Lower lobe of right lung (tissue), 2 donors: ENCODE measurements at places on chromosomes 7 and 10. TPM values are rescaled to one million over a fixed set of nuclear protein-coding genes. Genes with fewer than 3 reads are reported as not detected.

GRCh38 chr10:126016156-126016805 is 119.9 kb downstream of the FANK1 start:
- DNase-seq, result no peak

- DNase-seq, result no peak
Observed at GRCh38 chr7:55538538-55538937, 33.8 kb downstream of the VOPP1 start.

- no peak for DNase-seq
Observed at GRCh38 chr10:85873063-85873462, 493.5 kb downstream of the GRID1 start.

- no peak for DNase-seq
Observed at GRCh38 chr7:19262826-19263225, 117.6 kb upstream of the FERD3L start.

GRCh38 chr7:137975221-137975620 is 26.7 kb downstream of the CREB3L2 start:
- DNase-seq, result no peak

DNA sequence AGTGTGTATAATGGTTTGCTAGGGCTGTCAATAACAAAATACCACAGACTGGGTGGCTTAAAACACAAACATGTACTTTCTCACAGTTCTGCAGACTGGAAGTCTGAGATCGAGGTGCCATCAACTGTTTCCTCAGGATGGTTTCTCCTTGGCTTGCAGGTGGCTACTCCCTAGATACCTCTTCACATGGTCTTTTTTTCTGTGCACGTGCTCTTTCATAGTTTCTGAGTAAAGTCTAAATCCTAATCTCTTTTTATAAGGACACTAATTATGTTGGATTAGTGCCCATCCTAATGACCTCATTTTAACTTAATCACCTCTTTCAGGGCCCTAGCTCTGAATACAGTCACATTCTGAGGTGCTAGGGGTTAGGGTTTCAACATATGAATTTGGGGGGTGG is 65.9 kb downstream of the AMPH start:
- no peak for DNase-seq

DNA sequence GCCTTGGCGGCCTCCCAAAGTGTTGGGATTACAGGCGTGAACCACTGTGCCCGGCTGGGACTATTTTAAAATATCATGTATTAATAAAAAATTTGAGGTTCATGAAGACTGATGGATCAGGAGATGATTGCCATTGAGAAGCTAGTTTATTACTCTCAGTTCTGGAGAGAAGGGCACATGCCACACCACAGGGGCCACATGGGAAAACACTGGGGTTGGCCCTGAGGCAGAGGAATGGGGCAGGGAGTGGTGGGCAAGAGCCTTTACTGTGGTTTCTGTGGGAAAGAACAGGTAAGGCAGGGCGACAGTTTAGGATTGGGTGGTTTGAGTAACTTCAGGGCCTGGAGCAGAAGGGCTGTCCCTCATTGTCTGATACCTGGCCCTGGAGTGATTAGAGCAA is 6.8 kb upstream of the TBRG4 start:
- no peak for DNase-seq

DNA sequence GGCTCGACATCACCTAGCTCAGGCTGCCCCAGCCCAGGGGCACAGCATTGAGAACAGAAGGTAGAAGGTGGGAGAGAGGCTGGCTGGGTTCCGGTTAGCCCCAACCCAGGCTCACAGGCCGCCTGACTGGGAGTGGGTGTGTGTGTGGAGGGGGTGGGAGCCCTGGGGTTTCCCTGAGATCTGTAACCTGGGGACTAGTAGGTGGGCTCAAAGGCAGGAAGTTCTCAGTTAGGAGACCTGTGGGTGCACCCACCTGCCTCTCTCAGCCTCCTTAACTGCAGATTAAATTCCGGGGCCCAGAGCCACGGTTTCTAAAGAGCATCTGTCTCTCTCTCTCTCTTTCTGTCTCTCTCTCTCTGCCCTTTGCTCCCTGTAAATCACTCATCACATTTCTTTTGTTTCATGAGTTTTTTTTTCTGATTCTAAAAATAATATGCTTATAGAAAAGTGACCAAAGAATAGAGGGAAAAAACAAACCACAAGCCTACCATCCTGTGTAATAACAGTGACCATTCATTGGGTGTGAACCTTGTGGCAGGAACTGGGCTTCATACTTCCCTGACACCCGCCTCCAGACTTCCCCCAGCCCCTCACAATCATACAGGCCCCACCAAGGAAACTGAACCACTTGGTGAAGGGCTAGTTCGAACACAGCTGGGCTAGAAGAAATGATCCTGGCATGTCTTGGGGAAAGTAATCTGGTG is 83.4 kb upstream of the SMNDC1 start:
- no peak for DNase-seq

GRCh38 chr7:954330-955238 is at the start of gene ADAP1:
Gene ADAP1 (minus strand): TSS chr7:954680. CDS start chr7:954477, 203 bp downstream.
- DNase-seq, result peak; percentile 76

Gene UROS
- 27.0 TPM for total RNA-seq
